ENCODE measurements at places on chromosomes 4 and X.

GRCh38 chr4:2095236-2096072, 36.3 kb downstream of the NAT8L start:
- DNase-seq: no peak

DNA sequence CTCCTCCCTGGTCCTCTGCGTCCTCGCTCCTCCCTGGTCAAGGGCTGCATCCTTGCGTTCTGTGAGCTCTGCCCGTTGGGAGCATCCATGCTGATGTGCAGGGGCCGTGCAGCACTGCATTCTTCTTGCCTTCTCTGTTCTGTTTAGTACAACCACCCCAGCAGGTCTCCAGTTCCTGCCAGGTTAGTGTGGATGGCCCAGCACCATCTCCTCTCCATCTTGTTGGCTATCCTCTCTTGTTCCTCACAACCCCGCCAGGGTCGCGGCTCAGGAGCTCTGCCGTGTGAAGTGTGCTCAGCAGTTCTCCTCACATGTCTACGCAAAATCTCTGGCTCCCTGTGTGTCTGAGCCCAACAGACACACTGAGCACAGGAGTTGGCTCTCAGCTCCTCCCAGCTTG, 10.4 kb upstream of the MAEA start:
- no peak for DNase-seq

DNA sequence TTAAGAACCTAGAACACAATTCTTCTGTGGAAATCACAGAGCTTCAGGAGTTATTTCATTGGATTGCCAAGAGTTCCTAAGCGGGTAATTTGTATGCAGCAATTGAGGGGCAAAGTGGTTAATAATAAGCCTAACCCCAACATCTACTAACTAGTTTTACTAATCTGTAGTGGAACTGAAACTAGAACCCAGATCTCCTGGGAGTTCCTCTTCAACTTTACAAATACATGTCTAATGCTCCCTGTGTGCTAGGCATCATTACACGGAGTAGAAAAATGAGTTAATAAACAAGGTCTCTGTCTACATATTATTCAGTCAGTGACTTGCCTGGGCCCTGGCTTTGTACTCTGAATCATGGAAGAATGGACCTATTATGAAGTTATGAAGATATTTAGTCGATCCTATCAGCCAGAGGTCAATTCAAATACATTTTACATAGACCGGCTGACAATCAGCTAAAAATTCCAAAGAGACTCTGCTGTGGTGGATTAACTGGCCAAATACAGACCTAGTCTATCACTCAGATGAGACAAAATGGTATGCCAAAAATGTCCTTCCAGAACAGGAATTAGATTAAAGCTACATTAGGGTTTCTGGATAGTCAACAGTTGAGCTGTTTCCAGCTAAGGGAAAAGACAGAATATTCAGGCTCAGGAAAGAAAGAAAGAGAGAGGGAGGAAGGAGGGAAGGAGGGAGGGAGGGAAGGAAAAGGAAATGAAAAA, 326.0 kb downstream of the FBXW7 start:
- DNase-seq: no peak

- DNase-seq: no peak
These were observed 11.3 kb downstream of the SNX12 start for GRCh38 chrX:71056867-71057266.

GRCh38 chr4:108793415-108793814, 30.6 kb upstream of the ETNPPL start:
- DNase-seq: no peak

Data from suppressor macrophage (primary cell).